Suppressor macrophage (primary cell): ENCODE measurements at places on chromosomes 6 and 20.

GRCh38 chr6:113833537-113833936, 23.6 kb upstream of the MARCKS start:
- DNase-seq: no peak

DNA sequence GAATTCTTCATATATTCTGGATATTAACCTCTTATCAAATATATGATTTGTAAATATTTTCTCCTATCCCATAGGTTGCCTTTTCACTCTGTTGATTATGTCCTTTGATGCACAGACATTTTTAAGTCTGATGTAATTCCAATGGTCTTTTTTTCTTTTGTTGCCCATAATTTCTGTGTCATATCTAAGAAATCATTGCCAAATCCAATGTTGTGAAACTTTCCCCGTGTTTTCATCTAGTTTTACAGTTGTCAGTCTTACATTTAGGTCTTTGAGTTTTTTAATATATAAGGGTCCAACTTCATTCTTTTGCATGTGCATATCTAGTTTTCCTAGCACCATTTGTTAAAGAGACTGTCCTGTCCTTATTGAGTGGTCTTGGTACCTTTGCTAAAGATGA, 111.5 kb downstream of the SESN1 start:
- DNase-seq: peak; percentile 33

DNA sequence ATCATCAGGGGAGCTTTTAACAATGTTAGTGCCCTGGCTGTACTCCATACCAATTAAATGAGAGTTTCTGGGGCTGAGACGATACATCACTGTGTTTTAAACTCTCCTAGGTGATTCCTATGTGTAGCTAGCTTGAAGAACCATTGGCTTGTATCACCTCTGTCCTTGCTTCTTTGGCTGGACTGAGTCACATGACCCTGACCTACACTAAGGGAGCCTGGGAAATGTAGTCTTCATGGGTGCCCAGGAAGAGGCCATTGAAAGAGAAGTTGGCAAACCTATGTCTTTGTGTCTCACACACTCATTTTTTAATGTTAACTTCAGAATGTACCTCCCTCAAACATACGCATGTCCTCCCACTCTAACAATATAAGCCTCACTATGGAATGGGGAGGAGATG, 506.6 kb downstream of the DHX35 start:
- DNase-seq: no peak

GRCh38 chr6:49202924-49203536, 260.0 kb downstream of the MMUT start:
- DNase-seq: no peak

GRCh38 chr6:32785781-32786533, 22.6 kb upstream of the HLA-DQB2 start:
- DNase-seq: peak; percentile 84

DNA sequence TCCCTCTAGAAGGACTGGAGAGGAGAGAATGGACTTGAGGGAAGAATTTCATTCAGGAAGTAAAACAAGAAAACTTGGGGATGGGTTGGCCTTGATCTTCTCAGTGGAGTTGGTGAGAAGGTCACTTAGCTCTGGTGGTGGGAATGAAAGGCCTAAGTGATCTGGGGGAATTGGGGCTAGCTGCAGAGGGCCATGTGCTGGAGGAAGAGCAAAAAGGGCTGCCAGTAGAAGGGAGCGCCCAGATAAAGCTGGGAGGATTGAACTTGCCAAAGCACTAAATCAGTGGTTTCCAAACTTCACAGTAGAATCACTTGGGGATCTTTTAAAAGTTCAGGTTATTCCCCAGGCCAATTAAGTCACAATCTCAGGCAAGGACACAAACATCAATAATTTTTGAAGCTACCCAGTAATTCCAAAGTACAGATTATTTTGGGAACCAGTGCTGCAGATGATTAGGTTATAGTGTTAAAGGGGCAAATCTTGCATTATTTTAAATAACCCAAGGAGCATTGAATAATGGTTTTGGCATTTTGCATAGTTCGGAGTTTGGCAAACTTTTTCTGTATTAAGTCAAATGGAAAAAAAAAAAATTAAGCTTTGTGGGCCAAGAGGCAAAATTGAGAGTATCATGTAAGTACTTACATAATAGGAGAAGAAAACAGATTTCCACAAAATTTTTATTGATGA, 36.5 kb upstream of the RFPL4B start:
- DNase-seq: no peak

- no peak for DNase-seq
These were observed 151.6 kb downstream of the PRIM2 start for GRCh38 chr6:57469072-57469471.

- DNase-seq: no peak
These were observed 97.2 kb upstream of the TNFAIP3 start for GRCh38 chr6:137769797-137770362.

DNA sequence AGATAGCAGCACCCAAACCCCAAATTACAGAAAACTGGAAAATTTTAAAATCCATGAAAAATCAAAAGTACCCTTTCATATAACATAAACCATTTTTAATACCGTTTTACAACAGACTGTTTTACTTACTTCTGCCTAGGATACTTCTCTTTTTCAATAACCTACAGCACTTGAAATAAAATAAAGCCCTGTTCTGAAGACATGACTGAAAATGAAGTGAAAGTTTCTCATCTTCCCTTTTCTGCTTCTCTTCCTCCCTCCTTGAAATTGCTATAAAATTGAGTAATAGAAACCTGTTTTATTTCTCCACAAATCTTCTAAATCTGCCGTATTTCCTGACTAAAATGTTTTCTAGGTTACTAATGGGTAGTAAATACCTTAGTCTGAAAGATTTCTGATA, 20.3 kb downstream of the MMS22L start:
- DNase-seq: peak; percentile 37

DNA sequence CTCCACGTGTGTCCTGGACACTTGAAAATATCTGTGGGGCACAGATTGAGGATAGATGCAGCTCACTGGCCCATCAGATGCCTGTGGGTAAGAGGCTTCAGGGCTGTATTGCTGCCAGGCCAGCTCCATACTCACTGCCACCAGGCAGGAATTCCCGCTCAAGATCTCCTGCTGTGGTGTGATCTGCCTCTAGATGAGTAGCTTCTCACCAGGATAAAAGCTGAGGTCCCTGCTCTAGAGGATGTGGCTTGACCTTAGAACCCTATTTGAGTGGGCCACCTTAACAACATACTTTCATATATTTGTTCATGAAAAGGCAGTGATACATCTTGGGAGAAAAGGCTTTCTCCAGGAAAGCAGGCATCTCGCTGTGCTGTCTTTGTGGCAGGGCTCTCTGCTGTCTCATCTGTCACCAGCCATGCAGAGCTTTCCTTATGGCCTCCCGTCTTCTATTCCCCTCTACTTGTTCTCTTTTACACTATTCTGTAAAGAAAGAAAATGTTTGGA, 165.7 kb upstream of the RNF217 start:
- DNase-seq: no peak
